Upper lobe of left lung (tissue), 6 donors: ENCODE measurements at places on chromosomes 16 and 17. TPM values are rescaled to one million over a fixed set of nuclear protein-coding genes. Genes with fewer than 3 reads are reported as not detected.

DNA sequence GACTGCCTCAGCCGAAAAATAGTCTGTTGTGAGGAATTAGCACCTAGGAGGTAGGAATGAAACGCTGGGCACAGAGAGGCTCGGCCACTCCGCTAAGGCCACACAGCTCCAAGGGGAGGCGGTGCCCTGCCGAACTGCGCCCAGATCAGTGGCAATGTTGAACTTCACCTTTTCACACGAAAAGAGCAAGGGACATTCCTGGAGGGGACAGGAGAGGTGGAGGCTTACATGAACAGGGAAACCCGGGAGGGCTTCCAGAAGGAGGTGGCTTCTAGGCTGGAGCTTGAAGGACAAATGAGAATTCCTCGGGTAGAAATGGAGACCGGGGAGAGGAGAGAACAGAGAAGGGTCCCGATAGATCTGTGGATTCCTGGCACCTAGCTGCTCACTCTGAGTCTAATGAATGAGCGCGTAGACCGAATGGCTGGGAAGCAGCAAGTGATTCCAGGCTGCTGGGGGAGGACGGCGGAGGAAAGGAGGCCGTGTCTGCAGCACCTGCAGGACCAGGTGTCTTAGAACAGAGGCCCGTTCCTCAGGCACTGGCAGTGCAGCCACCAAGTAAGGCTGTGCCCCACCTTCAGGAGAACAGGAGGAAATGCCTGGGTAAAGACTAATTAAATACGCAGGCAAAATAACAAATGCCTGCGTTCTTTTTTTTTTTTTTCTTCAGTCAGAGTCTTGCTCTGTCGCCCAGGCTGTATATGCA is 722 bp upstream of the SLC38A10 start:
- H3K4me3 ChIP-seq, result peak overlapping the region; percentile 77
- peaks cover 34% of the 10 kb centered on the region for H3K4me1 ChIP-seq
- no peaks in the 10 kb centered on the region for H3K36me3 ChIP-seq

GRCh38 chr17:7897773-7898172 is 9.2 kb downstream of the CHD3 start:
- H3K4me1 ChIP-seq, result no peaks in the 10 kb centered on the region
- no peak overlapping the region for H3K4me3 ChIP-seq
- H3K36me3 ChIP-seq, result peaks cover 82% of the 10 kb centered on the region
- no peak overlapping the region for H3K27ac ChIP-seq

- no peaks in the 10 kb centered on the region for H3K27me3 ChIP-seq
- no peak overlapping the region for H3K4me3 ChIP-seq
- H3K4me1 ChIP-seq, result no peaks in the 10 kb centered on the region
- DNase-seq, result no peak
- H3K27ac ChIP-seq, result no peak overlapping the region
- H3K36me3 ChIP-seq, result peaks cover 20% of the 10 kb centered on the region
These were observed 157.2 kb downstream of the SNX29 start for GRCh38 chr16:12133729-12134128.

- no peak overlapping the region for H3K4me3 ChIP-seq
- no peaks in the 10 kb centered on the region for H3K27me3 ChIP-seq
- no peak for DNase-seq
- no peaks in the 10 kb centered on the region for H3K36me3 ChIP-seq
These were observed 5.9 kb downstream of the ANKFN1 start for GRCh38 chr17:56158915-56159825.

DNA sequence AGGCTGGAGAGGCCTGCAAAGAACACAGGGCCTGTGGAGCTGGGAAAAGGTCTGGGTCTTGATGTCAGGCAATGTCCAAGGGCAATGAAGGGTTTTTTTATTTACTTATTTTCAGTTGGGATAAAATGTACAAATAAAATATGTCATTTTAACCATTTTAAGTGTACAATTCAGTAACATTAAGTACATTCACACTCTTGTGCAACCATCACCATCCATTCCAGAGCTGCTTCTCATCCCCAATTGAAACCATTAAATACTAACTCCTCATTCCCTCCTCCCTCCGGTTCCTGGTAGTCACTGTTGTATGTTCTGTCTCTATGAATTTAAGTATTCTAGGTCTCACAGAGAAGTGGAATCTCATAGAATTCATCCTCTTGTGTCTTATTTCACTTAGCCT is 444.7 kb downstream of the HS3ST3B1 start:
- H3K4me1 ChIP-seq, result no peaks in the 10 kb centered on the region
- no peaks in the 10 kb centered on the region for H3K36me3 ChIP-seq
- DNase-seq, result no peak

- H3K27ac ChIP-seq, result no peak overlapping the region
- no peak overlapping the region for H3K4me3 ChIP-seq
- H3K4me1 ChIP-seq, result peaks cover 10% of the 10 kb centered on the region
- DNase-seq, result no peak
These were observed 13.0 kb upstream of the MPHOSPH6 start for GRCh38 chr16:82183004-82183397.

- no peak overlapping the region for H3K27ac ChIP-seq
- H3K4me3 ChIP-seq, result no peak overlapping the region
- no peaks in the 10 kb centered on the region for H3K36me3 ChIP-seq
- no peaks in the 10 kb centered on the region for H3K4me1 ChIP-seq
- no peak for DNase-seq
These were observed 14.5 kb downstream of the PRSS54 start for GRCh38 chr16:58280146-58280845.

DNA sequence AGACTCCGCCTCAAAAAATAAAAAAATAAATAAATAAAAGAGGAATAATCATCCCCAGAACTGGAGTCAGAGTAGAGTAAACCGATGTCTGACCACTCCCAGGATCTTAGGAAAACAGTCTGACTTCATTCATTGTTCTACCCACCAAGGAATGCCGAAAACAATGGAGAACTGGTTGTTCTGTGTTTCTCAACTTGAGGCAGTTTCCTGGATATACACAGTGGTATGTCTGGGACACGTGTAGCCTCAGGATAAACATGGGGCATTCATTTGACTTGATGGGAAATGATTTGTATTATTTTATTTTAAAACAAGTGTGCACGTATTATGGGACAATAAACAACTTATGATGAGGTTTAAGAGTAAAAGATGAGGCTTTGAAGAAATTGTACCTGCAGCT is 32.8 kb upstream of the PAFAH1B1 start:
- no peaks in the 10 kb centered on the region for H3K36me3 ChIP-seq
- H3K4me1 ChIP-seq, result peaks cover 7% of the 10 kb centered on the region
- H3K4me3 ChIP-seq, result no peak overlapping the region
- H3K27me3 ChIP-seq, result no peaks in the 10 kb centered on the region

GRCh38 chr17:10790491-10791401 is 13.2 kb downstream of the TMEM238L start:
- no peaks in the 10 kb centered on the region for H3K36me3 ChIP-seq
- no peak for DNase-seq
- no peak overlapping the region for H3K27ac ChIP-seq
- H3K27me3 ChIP-seq, result no peaks in the 10 kb centered on the region
- no peak overlapping the region for H3K4me3 ChIP-seq

DNA sequence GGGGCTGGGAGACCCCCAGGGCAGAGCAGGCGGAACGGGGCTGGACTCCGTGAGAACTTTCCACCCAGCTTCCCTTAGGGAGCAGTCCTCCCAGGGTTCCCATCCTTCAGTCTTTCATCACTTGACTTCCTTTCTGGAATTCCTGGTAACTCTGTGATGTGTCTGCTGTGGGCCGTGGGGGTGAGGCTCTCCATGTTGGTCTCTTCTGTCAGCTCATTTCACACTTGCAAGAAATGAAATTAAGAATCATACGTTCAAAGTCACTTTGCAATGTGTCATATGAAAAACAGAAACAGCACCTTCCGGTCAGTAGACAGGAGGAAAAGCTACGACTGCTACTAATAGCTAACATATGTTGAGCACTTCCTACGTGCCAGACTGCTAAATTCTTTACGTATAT is 5.4 kb upstream of the BBS2 start:
- peak; percentile 16 for DNase-seq
- H3K4me1 ChIP-seq, result peaks cover 4% of the 10 kb centered on the region

DNA sequence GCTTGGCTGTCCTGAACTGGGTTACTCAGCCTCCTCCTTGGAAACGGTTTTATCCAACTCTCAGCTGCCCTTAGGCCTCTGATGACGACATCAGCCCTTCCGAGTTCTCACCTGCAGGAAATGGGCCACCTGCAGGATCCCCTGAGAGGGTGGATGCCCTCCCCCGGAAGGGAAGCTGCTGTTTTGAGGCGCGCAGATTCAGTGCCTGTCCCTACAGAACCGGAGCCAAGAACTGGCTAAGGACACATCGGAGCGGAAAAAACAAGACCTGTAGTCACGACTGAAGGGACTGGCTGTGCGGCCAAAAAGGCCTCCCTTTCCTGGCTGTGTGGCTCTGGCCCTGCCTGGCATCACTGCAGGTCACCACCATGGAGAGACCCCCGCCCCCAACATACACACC is 11.7 kb upstream of the C16orf95 start:
- no peak for DNase-seq
- H3K4me3 ChIP-seq, result no peak overlapping the region
- H3K36me3 ChIP-seq, result peaks cover 56% of the 10 kb centered on the region
- peaks cover 9% of the 10 kb centered on the region for H3K4me1 ChIP-seq
- H3K27me3 ChIP-seq, result no peaks in the 10 kb centered on the region

DNA sequence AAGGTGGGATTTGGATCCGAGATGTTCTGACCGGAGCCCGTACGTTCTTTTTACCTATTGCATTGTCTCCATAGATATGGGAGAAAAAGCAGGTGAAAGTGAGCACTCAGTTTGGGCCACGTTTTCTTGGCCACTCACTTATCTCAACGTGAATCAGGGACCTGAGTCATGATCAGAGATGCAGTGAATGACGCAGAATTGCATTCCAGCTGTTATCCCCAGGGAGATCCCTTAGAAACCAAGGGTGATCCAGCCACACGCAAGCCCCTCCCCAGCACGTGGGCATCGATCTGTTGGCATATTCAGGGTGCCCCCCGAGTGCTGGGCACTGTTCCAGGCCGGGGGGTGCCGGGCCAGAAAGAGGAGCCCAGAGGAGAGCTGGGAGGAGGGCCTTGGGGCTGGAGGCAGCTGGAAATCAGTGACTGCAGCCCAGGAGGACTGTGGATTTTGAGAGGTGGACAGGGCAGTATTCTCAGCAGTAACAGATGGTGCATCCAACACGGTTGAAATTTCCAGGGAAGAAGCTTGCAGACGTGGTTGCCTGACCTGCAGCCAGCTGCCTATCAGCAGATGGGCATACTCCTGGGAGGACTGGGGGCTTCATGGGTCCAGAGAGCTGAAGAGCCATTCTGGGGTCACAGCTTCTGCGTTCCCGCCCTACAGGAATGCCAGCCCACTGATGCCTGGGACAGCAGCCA is 87.2 kb upstream of the CACNG5 start:
- H3K36me3 ChIP-seq, result no peaks in the 10 kb centered on the region
- H3K27ac ChIP-seq, result no peak overlapping the region
- no peaks in the 10 kb centered on the region for H3K4me1 ChIP-seq
- no peaks in the 10 kb centered on the region for H3K27me3 ChIP-seq
- DNase-seq, result peak; percentile 49
- no peak overlapping the region for H3K4me3 ChIP-seq

DNA sequence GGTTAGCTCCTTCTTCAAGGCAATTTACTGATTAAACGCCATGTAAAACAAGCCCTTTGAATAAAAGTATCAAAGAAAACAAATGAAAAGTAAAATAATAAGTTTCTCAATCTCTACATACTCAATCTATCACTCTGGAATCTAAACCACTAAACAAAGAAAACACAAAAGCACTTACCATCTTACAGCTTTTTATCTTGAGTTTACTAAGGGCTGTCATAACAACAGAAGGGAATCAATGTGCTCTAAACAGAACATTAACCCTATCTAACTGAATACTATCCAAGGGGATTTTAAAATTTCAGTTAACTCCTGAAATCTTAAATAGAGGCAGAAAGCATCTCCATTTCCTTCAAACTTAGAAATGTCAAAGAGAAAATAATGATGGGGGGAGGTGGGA is 3.4 kb downstream of the SKA2 start:
- no peaks in the 10 kb centered on the region for H3K36me3 ChIP-seq
- H3K27me3 ChIP-seq, result no peaks in the 10 kb centered on the region
- peaks cover 15% of the 10 kb centered on the region for H3K4me1 ChIP-seq

GRCh38 chr17:67107811-67108775 is 63.7 kb downstream of the CACNG1 start:
- no peaks in the 10 kb centered on the region for H3K27me3 ChIP-seq
- no peaks in the 10 kb centered on the region for H3K4me1 ChIP-seq
- H3K36me3 ChIP-seq, result peaks cover 79% of the 10 kb centered on the region
- H3K4me3 ChIP-seq, result no peak overlapping the region

DNA sequence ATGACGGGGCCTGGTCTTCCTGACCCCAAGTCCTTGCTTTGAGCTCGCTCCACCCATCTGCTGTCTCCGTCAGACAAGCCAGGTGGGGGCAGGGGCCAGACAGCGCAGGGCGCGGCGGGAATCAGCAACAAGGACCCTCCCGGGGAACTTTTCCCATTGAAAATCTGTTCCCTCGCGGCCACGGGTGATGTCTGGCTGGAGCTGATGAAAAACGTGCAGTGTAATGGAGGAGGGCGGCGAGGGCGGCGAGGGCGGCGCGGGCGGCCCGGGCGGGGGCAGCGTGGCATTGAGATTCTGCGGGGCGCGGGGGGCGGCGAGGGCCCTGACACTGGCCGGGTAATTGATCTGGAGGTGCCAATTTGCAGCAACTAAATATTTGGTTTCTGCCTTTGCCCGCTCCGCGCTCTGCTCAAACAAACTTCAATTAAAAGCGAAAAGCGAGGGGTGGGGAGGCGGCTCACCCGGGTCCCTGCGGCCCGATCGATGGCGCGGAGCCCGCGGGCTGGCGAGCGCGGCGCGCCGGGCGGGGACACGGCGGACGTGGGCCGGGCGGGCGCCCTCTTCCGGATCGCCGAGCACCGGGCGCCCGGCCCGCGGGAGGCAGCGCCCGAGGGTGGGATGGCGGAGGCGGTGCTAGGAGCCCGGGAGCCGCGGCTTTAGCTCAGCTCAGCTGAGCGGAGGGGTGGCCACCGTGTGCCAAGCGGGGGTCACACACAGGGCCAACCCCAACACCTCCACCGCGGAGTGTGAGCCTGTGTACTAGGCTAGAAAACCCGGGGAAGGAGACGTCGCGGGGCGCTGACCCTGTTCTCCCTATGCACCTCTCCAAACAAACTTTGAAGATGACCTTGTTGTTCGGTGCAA is 32.4 kb downstream of the DCAKD start:
- H3K4me1 ChIP-seq, result peaks cover 33% of the 10 kb centered on the region
- DNase-seq, result peak; percentile 29
- peak overlapping the region; percentile 40 for H3K4me3 ChIP-seq
- no peak overlapping the region for H3K27ac ChIP-seq

DNA sequence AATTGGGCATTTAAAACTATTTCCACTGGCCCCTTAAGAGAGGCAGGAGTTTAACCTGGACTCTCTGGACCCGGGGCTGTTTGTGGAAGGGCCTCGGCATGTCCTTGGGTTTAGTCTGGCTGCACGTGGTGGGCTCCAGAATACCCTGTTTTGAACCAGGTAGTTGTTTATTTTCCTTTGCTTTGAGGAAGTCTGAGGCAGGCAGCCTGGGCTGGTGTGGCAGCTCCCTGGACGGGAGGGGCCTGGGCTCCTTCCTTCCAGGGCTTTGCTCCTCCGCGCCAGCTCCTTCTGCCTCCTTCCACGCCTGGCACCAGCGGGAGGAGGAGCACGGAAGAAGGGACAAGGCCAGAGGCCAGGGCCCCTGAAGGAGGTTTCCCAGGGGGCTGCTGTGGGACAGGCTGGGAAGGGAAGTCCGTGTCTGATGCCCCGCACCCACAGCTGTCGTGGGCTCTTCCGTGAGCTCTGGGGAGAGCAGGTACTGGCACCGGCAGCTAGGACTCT is 15.5 kb downstream of the BANP start:
- H3K27me3 ChIP-seq, result no peaks in the 10 kb centered on the region
- no peaks in the 10 kb centered on the region for H3K36me3 ChIP-seq
- H3K4me3 ChIP-seq, result peak overlapping the region; percentile 21
- peak; percentile 76 for DNase-seq

The TNFSF12 gene
- 47.1 TPM for total RNA-seq

The RABEP2 gene
- 28.4 TPM for total RNA-seq

The MPP3 gene
- 84.6 TPM for total RNA-seq

The FOXN1 gene
- not detected for total RNA-seq

The NAGS gene
- 6.8 TPM for total RNA-seq

The PROCA1 gene
- 3.0 TPM for total RNA-seq

The RAB26 gene
- not detected for total RNA-seq

The PABPN1L gene
- total RNA-seq, result not detected

The CD19 gene
- total RNA-seq, result 0.89 TPM
